ENCODE measurements at places on chromosomes 2 and 18.
A peak's percentile ranks its signal among the peaks of the same experiment; 100 is the strongest.

GRCh38 chr2:168524005-168524404 lies 67.9 kb downstream of the CERS6 start:
- no peak for DNase-seq

- DNase-seq = no peak
These were observed 214.2 kb downstream of the CALCRL start for GRCh38 chr2:187233811-187234210.

DNA sequence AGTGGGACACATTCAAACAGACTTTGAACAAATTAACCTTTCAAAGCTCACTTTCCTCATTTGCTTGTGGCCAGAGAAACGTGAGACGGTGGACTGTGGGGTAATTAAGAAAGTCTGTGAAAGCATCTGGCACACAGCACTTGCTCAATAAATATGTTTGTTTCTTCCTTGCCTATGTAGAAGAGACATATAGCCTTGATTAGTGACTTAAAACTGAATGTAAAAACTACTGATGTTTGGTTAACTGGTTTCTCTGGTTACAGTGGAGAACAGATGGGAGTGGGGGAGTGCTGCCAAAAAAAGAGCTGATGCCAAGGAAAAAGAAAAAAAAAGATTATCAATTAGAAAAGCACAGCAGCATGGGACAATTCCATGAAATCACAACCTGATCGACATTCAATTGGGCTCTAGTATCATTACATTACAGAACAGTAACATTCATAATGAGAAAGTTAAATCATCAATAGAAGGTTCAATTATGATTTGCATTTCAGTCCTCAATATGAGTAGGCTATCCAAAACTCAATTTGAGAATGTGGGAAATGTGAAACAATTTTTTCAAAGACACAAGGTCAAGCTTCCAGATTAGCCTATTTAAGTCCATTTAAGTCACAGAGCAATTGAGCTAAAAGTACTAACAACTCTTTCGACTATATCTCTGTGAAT lies 14.7 kb downstream of the CUL3 start:
- no peak for DNase-seq

DNA sequence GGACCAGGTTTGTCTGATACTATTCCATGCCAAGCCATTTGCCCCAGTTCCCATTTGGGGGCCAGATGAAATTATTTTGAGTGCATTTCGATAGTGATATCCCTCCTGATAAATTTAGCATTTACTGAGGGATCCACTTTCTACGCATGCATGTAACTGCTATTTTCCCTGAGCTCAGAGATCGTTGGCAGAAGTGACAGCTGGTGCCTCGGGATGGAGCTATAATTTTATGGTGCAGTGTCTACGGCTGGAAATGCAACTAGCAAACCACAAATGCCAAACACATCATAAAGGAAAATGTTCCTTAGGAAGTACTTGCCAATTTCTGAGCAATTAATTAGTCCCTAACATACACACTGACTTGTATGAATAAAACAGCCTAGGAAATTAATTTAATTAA lies 254.8 kb downstream of the SLC8A1 start:
- DNase-seq = no peak

- no peak for DNase-seq
These were observed 78.3 kb downstream of the STPG4 start for GRCh38 chr2:47076586-47077441.

DNA sequence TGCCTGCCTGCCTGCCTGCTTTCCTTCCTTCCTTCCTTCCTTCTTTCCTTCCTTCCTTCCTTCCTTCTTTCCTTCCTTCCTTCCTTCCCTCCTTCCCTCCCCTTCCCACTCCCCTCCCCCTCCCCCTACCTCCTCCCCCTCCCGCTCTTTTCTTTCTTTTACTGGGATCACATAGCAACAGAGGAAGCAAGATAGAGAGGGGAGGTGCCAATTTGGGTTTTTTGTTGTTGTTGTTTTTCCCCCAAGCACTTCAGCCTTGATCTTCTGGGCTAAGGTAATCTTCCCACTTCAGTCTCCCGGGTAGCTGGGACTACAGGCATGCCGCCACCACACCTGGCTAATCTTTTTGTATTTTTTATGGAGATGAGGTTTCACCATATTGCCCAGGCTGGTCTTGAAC lies 20.0 kb downstream of the PPM1B start:
- DNase-seq = no peak

DNA sequence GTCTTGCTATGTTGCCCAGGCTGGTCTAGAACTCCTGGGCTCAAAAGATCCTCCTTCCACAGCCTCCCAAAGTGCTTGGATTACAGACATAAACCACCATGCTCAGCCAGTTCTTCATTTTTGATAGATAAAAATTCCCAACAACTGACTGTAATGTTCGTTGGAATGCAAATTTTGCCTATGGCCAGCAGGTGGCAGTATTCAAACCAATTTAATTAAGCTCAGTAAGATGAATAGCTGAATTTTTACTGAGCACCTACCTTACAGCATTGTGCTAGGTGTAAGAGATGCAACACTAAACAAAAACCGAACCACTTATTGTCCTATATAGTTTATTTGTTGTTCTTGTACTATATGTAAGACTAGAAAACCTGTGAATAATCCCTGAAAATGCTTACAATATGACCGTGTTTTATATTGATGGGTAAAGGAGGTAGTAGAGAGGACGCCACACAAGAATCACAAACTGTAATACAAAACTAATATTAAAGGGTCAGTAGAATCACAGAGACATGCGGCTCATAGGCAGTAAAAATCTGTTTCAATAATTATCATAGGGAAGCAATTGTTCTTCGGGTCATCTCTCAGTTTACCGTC lies 8.2 kb upstream of the TMEM182 start:
- peak; percentile 64 for DNase-seq

DNA sequence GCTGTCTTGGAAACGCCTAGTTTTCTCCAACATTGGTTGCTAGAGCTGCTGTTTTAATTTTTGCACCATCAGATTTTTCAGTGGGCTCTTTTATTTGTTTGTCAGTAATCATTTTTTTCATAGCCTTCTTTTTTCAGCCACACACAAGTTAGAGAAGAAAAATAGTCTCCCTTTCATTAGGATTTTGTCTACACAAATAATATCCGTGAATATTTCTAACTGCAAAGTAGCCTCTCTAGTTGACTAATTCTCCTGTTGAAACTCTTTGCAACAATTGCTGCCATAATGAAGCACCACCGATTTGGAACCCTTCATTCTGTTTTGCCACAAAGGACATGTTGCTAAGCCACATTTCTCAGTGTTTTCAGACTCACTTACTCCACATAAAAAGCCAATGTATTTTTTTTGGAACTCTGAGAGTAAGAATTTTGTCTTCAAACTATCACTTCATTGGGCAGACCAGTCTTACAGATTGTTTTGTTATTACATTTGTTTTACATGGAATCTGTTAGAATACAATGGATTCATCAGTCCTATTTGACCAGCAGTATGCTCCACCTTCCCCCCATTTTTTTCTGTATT lies 9.6 kb downstream of the KCNJ3 start:
- DNase-seq = no peak

DNA sequence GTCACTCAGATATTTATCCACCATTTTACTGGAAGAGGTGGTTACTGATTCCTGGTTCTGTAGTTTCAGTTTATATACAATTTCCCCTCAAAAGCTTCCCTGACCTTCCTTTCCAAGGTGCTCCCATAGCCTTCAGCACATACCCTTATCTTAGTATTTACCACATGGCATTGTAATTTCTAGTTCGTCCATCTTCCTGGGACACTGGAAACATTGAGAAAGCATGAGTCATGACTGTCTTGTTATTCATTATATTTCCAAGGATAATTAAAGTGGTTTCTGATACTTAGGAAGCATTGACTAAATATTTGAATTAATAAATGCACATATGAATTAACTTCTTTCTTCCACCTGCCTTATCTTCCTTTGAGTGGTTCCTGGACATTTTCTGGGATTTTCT lies 203.8 kb downstream of the ETAA1 start:
- DNase-seq = no peak

GRCh38 chr2:211875488-211875887 lies 663.1 kb downstream of the ERBB4 start:
- no peak for DNase-seq

DNA sequence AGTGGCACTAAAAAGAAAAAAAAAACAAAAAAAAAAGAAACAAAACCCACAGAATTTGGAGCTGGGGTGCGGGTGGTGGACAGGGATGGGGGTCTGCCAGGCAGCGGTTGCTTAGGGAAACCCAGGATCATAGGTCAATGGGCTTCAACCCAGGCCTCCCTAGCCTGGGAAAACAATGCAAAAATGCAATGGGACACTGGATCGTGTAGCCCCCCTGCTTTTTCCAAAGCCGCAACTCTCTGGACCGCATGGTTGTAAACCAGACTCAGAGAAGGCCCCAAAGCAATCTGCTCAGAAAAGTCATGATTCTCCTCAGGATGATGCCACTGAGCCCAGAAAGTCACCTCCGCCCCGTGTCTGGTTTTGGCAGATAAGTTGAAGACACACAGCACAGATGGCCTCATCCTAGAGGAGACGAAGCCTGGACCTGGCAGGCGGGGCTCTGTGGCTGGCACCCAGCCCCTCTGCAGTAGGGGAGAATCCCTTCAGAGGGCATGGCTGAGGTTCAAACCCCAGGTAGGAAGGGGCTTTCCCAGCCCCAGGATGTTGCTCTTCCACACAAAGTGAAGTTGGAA lies 5.1 kb downstream of the DLX2 start:
- no peak for DNase-seq

- DNase-seq = no peak
These were observed 521.2 kb downstream of the TNS1 start for GRCh38 chr2:217481577-217481976.

DNA sequence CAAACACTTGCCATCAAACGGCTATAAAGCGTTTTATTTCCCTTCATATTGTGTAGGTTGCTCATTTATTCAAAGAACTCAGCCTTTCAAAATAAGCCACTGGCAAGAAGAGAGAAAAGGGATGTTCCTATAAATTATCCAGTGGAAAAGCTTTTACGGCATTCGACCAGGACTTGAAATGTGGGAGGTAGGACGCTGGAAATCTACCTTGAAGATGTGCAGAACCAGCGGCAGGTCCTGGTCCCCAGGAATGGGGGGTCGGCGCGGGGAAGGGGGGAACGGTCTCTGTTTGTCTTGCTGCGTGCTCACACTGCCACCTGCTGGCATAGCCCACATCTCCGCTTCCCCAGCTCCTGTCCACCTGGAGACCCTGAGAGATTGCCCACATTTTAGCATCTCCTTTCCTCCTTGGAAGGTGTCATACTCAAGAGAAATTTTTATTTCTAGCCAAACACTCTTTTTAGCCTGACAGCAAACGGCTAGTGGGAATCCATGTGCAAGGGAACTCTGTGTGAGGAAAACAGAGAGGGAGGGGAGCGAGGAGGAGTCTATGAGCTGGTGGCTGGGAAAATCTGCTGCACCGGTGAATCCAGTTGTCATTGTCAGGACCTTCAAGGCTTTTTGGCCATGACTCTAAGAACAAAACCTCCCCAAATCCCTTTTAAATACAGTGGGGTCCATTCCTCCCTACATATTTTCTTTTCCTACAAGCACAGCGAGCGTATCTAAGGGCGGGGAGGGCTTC lies 349.0 kb upstream of the PKDCC start:
- DNase-seq = peak; percentile 22

- DNase-seq = no peak
These were observed 110.4 kb downstream of the MAP2 start for GRCh38 chr2:209534228-209534627.

- no peak for DNase-seq
These were observed 2.7 kb downstream of the PER2 start for GRCh38 chr2:238285653-238286082.
